ENCODE measurements at places on chromosomes 6 and 20.
A peak's percentile ranks its signal among the peaks of the same experiment; 100 is the strongest.

DNA sequence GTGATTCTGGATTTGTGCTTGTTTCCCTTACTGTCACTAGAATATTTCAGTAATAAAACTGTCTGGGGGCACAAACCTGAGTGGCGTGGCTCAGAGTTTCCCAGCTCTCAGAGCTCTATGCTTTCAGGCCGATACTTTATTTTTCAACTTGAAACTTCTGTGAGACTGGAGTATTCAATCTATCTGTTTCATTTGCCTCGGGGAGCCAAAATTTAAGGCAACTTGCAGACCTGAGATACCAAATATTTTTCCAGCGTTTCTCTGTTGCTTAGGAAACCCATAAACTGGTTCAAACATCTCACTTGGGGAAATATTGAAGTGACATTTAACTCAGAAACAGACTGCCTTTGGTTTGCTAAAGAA, 74.7 kb downstream of the SOBP start:
- no peak for DNase-seq

GRCh38 chr20:32443386-32443974, 85.3 kb downstream of the ASXL1 start:
- DNase-seq, result no peak

DNA sequence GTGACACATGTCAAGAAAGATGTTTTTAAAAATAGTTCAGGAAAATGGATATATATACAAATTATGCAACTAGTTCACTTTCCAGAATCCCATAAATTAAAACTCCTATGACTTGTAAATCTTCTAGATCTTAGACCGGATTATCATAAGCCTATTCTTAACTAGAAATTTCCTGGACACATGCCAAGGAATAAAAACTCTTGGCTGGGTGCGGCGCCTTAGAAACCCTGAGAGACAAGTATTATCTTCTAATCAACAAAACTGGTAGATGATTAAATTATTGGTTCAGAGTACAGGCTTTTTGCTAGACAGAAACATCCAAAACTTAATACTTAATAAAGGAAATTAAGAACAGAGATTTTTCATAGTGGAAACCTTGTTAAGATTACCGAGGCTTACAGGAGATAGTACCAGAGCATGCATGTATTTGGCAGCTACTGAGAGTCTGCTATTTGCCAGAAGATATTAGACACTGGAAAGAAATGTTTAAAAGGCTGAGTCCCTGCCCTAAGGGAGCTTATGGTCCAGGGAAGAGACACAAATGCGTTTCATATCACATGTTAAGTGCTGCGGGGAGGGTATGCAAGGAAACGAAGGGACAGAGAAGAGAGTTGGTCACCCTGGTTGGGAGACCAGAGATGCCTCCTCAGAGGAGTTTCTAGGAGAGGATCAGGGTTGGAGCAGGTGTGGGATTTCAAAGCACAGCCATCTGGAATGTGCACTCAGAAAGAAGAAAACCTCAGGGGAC, 46.5 kb upstream of the IFNGR1 start:
- DNase-seq, result no peak

DNA sequence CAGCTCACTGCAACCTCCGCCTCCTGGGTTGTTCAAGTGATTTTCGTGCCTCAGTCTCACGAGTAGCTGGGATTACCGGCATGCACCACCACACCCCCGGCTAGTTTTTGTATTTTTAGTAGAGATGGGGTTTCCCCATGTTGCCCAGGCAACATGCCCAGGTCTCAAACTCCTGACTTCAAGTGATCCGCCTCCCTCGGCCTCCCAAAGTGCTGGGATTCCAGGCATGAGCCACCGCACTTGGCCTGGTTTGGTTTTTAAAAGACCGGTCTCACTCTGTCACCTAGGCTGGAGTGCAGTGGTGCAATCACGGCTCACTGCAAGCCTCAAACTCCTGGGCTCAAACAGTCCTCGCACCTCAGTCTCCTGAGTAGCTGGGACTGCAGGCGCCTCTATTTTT, 40.1 kb downstream of the VSTM2L start:
- no peak for DNase-seq

GRCh38 chr6:44661221-44662008, 273.9 kb downstream of the CDC5L start:
- peak; percentile 89 for DNase-seq

DNA sequence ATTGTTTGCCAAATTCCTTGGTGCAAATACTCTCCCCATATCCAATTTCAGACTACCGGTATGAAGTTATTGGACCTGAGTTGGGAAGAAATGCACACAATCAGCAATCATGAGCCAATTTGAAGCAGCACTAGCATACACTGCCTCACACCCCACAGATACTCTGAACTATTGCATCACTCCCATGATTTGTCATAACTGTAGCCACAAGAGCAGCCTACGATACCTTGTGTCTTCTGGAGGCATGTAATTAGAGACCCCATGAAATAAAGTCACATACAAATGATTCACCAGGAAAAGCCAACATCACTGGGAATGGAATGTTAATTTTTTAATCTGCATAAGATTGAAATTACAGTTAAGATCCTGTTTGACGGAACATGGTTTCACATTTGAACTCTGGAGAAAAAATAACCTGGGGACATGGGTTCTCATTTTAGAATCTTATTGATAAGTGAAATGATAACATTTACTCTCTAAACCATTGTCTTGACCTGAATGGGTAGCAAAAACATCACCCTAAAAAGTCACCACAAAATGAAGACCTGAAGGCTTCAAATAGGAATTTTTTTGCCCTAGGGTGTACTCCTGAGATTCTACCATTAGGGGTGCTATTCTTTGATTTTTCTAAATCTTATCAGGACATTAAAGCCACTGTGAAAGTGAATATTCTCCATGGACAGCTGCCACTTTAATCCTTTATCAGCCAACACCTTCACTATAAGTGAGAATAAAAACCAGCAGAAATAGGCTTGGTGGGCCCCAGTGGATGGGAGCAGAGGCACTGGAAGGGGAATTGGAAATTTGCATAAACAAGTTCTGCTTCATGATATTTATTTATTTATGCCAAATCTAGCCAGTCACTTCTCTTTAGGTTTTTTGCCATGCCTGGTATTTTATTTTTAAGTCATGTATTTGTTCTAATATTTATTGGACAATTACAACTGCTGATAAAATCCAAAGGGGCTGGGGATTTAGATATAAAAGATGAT, 34.5 kb upstream of the HBS1L start:
- peak; percentile 6 for DNase-seq

GRCh38 chr20:57592263-57593092, 27.7 kb downstream of the ZBP1 start:
- DNase-seq, result no peak

DNA sequence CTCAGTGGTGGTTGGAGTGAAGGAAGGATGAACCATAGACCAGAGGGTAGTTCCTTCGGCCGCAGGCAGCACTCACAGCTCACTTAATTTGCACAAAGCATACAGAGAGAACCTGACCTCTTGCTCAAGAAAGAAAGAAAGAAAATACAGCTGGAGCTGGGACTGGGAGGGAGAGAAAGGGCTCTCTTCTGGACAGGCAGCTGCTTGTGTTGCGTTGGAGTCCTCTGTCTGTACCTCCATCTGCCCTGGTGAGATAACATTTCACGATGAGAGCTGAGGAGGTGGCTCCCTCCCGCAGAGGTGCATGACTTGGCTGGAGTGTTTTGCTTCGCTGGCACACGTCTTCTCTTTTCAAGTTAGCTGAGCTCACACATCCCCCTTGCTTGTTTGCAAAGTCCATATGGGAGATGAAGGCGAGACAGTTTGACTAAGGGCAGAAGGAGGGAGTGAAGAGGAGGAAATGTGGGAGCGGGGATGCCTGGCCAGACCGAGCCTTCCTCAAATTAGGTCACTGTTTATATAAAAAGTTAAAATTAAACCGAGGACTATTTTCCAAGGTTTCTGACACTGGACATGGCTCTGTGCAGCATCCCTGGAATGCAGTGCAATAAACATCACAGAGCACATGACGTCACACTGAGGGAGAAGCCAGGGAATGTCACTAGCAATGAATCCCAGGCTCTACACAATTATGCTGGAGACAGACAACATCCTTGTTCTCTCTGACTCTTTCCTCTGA, 359.4 kb downstream of the CD83 start:
- DNase-seq, result peak; percentile 96

DNA sequence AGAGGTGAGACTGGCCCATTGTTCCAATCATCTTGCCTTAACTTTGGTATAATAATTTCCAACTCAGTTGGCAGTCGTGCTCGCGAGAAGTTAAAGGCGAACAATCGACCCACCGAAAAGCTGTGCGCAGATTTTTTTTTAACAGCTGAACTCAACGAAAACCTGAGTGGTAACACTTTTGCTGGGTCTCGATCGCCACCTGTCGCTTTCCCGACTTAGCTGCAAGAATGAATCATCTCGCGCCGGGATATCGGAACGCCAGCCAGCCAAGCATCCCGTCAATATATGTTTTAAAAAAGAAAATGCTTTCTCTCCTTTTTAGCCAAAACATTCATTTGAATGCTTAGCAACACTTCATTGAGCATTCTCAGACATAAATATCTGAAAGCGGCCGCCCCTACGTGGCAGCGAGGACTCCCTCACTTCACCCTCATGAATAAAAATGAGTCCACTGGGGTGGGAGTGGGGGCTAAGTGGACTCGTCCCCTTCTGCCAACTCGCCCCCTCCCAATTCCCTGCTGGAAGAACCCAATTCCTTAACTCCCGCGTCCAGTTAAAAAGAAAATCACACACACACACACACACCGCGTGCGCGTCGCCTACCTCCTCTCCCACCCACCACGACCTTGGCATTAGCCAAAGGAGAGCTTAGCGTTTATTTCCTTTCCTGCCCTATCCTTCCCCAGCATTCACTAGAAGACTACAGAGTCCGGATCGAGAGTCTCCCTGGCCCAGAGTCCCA, 1.5 kb downstream of the COL12A1 start:
- DNase-seq, result peak; percentile 59

DNA sequence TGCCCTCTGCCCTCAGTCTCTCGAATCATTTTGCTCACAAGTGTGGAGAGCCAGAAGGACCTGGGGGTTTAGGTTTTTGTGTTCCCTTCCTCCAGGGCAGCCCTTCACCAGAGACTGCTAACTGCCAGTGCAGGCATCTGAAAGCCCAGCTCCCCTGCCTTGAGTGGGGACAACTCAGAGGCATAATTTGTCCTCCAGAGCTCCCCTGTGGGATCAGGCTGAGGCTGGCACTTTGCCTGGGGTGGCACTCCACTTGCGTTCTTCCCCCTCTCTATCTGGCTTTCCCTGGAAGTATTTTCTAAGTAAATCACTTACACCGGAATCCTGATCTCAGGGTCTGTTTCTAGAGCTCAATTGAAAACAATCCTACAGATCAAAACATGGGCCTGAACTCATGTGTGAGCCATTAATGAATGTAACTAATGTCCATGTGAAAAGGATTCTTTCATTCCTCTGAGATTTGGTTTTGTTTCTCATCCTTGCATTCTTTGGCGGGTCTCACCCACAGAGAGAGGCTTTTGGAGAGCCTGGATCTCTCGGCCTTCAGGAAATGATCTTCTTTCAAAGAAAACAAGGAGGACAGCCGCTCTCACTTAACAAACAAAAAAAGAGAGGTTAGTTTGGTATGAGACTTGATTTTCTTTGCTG, 125.7 kb upstream of the RIPOR2 start:
- DNase-seq, result peak; percentile 27

- peak; percentile 94 for DNase-seq
Measured at GRCh38 chr20:24651171-24651975, 181.9 kb downstream of the SYNDIG1 start.

- no peak for DNase-seq
Measured at GRCh38 chr6:158621694-158622544, 22.6 kb downstream of the DYNLT1 start.

DNA sequence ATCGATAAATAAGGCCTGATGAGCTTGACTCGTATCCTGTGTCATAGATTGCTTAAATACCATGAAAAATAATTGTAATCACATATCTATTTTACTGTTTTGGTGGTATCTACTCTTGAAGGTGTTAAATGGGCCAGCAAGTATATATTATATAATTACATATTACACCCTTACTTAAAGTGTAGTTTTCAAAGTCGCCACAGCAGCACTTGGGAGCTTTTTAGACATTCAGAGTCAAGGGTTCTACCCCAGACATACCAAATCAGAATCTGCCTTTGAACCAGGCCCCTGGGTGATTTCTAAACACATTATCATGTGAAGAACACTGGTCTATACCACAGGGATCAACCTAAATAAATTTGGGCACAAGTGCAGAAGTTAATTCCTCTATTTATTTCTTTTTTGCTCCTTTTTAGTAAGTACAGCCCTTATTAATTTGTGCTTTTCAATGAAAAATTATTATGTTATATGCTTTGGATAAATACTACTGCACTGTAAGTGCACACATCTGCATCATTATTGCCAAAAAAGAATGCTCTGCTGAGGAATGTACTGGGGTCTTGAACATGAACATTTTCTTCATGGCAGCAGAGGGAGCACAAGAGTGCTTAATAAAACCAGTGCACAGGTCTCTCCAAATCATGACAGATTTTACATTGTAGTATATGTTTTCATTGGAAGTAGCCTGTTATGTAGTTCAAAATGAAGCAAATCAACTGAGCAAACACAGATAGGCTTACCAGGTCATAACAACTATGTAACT, 3.1 kb upstream of the ATXN1 start:
- DNase-seq, result no peak

DNA sequence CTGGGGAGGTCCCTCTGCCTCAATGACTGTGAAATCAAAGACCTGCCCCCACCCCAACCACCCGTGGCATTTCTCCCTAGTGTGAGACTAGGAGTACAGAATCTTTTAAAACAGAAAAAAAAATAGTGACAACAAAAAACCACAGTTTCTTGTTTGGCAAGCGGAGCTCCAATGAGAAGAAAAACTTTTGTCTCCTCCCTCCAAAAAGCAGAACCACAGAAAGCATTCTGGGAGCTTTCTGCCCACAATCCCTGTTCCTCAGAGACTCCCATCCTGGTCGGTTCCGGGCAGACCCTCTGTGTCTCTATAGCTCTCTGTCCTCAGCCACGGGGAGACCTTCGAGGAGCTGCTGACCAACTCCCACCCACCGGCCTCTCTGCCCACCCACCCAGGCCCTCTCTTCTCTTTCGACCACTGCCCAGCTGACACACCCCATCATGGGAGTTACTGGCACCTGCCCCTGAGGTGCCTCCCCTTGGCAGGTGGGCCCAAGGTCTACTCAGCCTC, 4.9 kb downstream of the PREX1 start:
- DNase-seq, result no peak

DNA sequence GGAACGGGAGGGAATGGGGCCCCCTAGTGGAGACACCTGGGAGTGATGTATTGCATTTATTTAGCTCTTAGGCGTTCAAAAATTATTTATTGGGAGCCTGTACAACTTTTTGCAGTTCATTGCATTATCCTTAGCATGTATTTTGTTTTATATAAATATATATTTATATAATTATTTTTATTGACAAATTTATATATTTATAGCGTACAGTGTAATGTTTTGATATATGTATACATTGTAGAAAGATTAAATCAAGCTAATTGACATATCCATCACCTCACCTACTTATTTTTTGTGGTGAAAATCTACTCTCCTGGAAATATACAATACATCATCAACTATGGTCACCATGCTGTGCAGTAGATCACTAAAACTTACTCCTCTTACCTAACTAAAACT, 975 bp downstream of the SIRT5 start:
- DNase-seq, result no peak

- DNase-seq, result no peak
Measured at GRCh38 chr20:17616480-17617211, 46.8 kb downstream of the DSTN start.

- DNase-seq, result no peak
Measured at GRCh38 chr20:45772693-45773092, 19.0 kb downstream of the WFDC3 start.

GRCh38 chr20:14885661-14886060, 548.2 kb upstream of the FLRT3 start:
- DNase-seq, result no peak

GRCh38 chr6:130269969-130270635, 47.4 kb upstream of the SAMD3 start:
- DNase-seq, result no peak
